ENCODE measurements at places on chromosomes 12 and 14.

DNA sequence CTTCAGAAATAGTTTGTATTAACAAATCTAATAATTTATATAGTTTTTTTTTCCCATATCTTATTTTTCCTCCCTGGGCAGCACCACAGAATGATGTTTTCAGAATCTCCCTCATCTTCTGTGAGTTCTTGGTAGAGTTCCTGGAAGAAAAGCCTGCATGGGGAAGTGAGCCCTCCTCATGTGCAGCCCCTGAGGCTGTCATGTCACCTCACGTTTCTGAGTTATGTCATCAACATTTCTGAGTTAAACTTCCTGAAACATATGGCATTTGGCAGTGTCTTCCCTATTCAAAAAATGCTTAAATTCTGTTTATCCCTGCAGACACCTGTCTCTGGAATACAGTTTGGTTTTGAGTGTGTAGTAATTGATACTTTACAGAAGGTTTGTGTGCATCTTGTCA is 979.0 kb downstream of the TMEM121 start:
- DNase-seq, result no peak

DNA sequence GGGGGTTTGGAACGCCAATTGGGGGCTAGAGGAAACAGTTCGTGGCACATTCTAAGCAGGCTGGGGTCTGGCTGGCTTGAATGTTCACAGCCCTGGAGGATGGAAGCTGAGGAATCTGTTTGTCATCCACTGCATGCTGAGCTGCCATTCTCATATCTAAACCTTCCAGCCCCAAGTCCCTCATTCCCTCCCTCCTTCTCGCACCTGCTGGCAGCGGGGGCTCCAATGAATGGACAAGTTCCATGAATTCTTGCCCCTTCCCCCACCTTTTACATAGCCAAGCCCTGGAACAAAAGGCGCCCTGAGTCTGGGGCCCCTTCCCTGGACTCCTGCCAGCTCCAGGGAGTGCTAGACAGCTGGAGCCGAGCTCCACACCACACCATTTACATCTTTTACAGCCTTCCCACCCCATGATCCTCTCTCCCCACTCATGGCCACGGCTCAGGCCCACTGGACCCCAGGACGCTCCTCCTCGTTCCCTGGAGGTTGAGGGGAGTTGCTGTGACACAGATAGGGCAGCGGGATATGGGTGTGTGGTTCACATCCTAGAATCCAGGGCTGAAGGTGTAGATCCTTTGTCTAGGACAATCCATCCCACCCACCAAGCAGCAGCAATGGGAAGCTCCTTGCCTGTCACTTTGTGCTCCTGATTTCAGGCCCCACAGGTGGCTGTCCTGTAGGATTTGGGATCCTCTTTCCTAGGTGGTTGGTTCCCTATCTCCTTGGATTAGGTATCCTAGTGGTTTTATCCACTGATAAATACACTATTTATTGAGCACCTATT is 21.7 kb upstream of the VRTN start:
- DNase-seq, result no peak

DNA sequence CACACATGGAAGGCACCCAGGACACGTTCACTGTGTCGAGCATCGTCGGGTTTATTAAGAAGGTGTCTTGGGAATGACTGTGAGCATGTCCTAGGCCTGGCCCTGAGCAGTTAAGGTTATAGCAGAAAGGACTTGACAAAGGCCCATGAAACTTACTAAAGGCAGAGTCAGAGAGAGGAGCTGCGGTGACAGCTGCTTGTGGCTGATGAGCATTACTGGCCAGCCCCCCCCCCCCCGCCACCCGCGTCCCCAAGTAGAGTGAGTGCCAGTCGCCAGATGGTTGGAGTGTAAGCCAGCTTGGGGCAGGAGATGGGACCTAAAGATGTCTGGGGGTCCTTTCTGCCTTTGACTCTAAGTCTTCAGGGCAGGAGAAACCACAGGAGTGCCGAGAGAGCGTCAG is 169.9 kb downstream of the TSPAN9 start:
- DNase-seq, result no peak

GRCh38 chr12:53805791-53806190 is 54.0 kb upstream of the CISTR start:
- DNase-seq, result no peak
